ENCODE measurements at places on chromosomes 13 and 19. TPM values are rescaled to one million over a fixed set of nuclear protein-coding genes. Genes with fewer than 3 reads are reported as not detected.

Gene TTYH1
- polyA plus RNA-seq, result 3.2 TPM

Gene CCNA1
- polyA plus RNA-seq, result 0.45 TPM

Gene WDR88
- 0.63 TPM for polyA plus RNA-seq

Gene ZSCAN1
- 1.6 TPM for polyA plus RNA-seq

Gene CDX2
- polyA plus RNA-seq, result not detected

Gene ICAM5
- polyA plus RNA-seq, result 0.23 TPM

Gene OR1I1
- 0.03 TPM for polyA plus RNA-seq

Gene ZNF296
- polyA plus RNA-seq, result 1.0 TPM

All from hindlimb muscle (tissue), 1 donor.